ENCODE measurements at places on chromosomes 3 and 15.

GRCh38 chr3:178684881-178685590 is 148.8 kb downstream of the KCNMB2 start:
- no peak for DNase-seq

DNA sequence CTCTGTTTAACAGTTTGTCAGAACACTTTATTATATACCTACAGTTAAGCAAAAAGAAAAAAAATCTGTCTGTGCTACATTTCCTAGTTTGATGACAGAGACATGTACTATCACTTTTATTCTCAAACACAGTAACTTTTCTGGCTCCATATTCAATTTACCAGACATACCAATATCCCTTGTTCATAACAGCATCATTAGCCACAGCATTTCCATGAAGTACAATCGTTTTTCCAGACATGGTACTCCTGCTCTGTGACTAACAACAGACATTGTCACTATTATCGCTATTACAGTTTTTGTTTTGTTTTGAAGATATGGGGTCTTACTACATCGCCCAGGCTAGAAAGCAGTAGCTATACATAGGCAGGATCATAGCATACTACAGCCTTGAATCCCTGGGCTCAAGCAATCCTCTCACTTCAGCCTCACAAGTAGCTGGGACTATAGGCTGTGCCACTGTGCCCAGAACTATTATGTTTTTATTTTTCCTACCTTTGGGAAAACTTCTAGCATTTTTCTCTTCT is 14.5 kb downstream of the TFDP2 start:
- DNase-seq, result no peak

DNA sequence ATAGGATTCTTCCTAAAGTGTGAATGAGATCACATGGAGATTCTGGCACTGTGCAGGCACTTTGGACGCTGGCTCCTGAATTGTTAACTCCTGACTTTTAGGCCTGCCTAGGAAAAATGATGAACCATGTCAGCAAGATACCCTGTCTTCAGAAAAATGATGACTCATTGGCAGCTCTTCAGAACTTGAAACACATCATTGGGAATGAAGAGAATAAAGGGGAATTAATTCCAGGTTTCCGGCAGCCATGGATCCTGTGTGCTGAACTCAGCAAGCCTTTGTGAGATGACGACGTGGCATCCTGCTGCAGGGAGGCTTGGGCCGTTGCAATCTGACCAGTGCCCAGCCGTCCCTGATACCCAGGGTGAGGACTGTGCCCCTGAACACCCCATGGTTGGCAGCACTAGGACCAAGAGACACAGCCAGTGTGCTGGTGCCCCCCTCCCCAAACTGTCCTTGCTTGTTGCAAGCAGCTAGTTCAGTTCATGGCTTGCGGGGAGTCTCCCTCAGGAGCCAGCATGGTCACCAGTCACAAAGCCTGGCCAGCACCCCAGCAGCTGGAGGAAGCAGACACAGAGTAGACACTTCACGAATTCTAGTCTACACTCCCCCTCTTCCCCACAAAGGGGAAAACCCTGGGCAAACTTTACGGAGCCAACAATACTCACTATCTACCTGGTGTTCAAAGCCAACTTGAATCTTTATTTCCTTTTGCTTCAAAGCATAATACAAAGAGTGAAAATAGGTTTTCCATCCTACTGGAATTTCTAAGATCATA is 7.8 kb upstream of the LIPC start:
- no peak for DNase-seq

DNA sequence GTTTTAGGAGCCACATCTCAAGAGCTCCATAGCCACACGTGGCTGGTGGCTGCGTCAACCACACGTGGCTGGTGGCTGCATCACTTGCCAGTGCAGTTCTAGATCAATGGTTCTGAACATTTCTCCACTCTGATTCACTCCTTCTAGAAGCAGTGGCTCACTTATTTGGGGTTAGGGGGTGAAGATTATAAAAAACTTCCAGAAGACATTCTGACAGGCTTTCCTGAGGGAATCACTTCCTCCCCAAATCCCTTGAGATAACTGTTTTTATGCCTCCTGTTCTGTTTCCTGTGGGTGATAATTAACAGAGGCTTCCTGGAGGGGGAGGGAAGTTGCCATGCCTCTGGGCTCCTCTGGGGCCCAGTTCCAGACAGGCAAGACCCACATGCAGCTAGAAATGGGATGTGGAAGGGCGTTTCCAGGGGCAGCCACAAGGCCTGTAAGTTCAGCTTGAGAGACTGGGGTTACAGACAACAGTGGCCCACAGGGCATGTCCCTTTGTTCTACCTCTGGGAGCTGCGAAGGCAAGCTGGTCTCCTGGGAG is 23.6 kb downstream of the HEG1 start:
- DNase-seq, result no peak

GRCh38 chr15:95718441-95718840 is 612.1 kb upstream of the NR2F2 start:
- no peak for DNase-seq

GRCh38 chr3:18390024-18390660 is 35.0 kb downstream of the SATB1 start:
- DNase-seq, result no peak
